ENCODE measurements at places on chromosomes 5 and 9. TPM values are rescaled to one million over a fixed set of nuclear protein-coding genes. Genes with fewer than 3 reads are reported as not detected.

EFCAB9 gene
- not detected for total RNA-seq

CTXN3 gene
- not detected for total RNA-seq

SLC25A2 gene
- 0.64 TPM for total RNA-seq

DNA sequence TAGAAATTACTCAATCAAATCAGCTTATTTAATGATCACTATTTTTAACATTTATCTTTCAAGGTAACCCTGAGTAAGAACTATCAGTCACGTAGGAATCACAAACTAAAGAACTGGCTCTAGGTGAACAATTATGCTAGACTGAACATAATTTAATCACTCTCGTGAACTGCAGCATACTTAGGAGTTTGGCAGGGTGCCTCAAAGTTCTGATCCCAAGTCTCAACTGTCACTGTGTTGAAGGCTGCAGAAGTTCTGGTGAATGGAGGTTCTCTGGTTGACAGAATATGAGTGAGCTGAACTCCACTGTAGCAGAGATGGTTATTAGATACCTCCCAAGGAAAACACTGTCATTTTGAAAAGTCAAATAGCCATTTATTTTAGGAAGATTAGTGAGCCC lies 89.1 kb downstream of the KLHL3 start:
- no peak for DNase-seq

- no peak for DNase-seq
Observed at GRCh38 chr5:136194576-136194975, 1.6 kb upstream of the SMIM32 start.

GRCh38 chr9:131706608-131706970 lies 33.3 kb downstream of the RAPGEF1 start:
- no peak for DNase-seq

DNA sequence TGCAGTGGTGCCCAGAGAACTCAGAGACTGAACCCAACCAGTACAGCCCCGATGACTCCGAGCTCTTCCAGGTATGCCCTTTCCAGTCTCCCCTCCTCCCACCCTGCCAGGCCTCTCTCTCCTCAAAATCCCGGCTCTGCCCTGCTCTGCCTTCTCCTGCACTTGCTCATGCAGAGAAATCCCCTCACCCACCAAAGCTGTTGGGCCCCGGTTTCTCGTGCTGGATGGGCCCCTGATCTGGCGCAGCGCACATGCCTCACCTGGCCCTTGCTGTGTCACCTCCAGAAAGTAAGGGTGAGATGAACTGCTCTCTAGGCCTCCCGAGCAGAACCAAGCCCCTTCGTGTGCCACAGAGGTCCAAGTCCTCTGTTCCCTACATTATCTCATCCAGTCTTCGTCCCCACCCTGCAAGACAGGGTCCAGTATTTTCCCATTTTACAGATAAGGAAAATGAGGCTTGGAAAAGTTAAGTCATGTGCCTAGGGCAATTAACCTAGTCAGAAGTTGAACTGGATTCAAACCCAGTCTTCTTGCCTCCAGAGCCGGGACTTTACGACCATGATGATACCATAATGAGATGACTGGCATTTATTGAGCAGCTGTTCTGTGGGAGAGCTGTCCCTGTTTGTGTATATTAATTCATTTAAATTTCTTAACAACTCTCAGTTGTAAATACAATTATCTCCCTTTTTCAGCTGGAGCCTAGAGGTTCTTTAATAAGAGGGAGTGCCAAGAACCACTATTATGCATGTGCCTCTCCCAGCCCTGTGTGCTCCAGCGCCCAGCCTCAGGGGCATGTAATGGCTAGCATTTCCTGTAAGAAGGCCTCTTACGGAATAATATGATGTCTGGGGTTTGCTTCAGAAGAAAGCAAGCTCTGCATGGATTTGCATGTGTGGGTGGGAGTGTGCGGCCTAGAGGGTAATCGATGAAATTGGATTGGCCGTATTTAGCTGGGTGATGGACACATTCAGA lies 90.7 kb downstream of the PPARGC1B start:
- DNase-seq: no peak

All from breast epithelium (tissue), 4 donors.